ENCODE measurements at places on chromosomes 1 and 21. TPM values are rescaled to one million over a fixed set of nuclear protein-coding genes. Genes with fewer than 3 reads are reported as not detected.

DNA sequence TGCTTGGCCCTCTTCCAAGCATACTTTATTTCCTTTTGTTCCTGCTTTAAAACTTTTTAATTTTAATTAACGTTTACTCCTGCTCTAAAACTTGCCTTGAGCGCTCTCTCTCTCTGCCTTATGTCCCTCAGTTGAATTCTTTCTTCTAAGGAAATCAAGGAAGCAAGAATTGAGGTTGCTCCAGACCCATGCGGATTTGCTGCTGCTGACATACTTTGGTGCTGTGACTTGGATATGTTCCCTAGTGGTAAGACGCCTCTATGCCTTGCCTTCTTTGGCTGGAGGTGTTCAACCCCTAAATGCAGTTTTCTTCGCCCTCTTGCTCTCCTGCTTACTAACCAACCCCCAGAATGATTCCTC lies 148.1 kb downstream of the ADSS2 start:
- no peaks in the 10 kb centered on the region for H3K27me3 ChIP-seq
- no peak overlapping the region for H3K4me3 ChIP-seq
- H3K36me3 ChIP-seq = no peaks in the 10 kb centered on the region
- DNase-seq = no peak

- H3K27ac ChIP-seq = no peak overlapping the region
- H3K4me3 ChIP-seq = no peak overlapping the region
- H3K27me3 ChIP-seq = no peaks in the 10 kb centered on the region
- H3K4me1 ChIP-seq = peaks cover 95% of the 10 kb centered on the region
- no peak for DNase-seq
Observed at GRCh38 chr1:89672489-89673183, 39.7 kb downstream of the LRRC8C start.

DNA sequence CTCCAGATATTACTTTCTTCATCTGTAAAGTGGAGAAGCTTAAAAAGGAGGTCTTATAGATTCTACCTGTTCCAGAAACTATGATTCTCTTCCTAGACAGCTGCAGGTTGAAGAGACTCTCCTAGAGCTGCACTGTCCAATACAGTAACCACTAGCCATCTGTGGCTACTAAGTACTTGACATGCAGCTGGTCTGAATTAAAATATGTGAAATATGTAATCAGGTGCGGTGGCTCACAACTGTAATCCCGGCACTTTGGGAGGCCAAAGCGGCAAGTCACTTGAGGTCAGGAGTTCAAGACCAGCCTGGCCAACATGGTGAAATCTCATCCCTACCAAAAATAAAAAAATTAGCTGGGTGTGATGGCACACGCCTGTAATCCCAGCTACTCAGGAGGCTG lies 15.8 kb downstream of the APP start:
- H3K4me1 ChIP-seq = peaks cover 7% of the 10 kb centered on the region
- no peaks in the 10 kb centered on the region for H3K27me3 ChIP-seq
- no peaks in the 10 kb centered on the region for H3K36me3 ChIP-seq
- no peak overlapping the region for H3K27ac ChIP-seq
- H3K4me3 ChIP-seq = no peak overlapping the region

- no peaks in the 10 kb centered on the region for H3K27me3 ChIP-seq
- H3K4me1 ChIP-seq = peaks cover 35% of the 10 kb centered on the region
- no peak for DNase-seq
- H3K27ac ChIP-seq = peak overlapping the region; percentile 71
- peak overlapping the region; percentile 96 for H3K4me3 ChIP-seq
- H3K36me3 ChIP-seq = no peaks in the 10 kb centered on the region
Observed at GRCh38 chr1:3858231-3858981, 1.1 kb downstream of the DFFB start.

DNA sequence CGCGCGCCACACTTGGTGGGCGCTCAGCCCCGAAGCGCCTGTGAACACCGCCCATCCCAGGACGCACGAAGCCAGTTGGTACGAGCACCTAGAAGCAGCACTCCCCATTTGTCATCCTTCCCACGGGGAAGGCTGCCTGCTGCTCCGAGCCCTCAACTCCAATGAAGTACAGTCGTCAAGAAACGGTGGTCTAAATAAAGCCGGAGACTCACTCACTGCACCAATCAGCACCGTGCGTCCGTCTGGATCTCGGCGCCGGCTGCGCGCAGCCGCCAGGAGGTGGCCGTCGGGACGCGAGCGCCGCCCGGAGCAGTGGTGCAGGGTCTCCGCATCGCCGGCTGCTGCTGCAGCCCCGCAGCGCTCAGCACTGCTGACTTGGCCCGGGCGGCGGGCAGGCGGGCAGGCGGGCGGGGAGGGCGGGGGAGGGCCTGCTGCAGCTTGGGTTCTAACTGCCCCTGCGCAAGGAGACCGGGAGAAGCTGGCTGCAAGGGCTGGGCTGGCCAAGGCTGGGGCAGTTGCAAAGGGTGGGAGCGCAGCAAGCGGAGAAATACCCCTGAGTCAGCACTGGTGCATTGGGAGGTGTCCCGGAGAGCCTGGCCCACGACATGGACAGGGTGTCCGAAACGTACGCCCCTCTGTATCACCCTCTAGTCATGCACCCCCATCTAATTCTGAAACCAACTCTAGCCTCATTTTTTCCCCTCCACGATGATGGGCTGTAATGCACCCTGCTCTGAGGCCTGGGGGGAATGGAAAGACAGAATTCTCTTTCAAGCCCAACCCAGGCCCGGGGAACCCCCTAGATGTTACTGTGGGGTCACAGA lies 35.8 kb upstream of the H6PD start:
- DNase-seq = no peak
- H3K27ac ChIP-seq = no peak overlapping the region
- H3K27me3 ChIP-seq = peaks cover 38% of the 10 kb centered on the region

Gene PRKCZ
- 13.5 TPM for polyA plus RNA-seq

- H3K27ac ChIP-seq = no peak overlapping the region
- peak overlapping the region; percentile 88 for H3K4me3 ChIP-seq
- no peak for DNase-seq
Observed at GRCh38 chr1:184050636-184051035, 894 bp upstream of the TSEN15 start.

Gene TRIM33
- 26.8 TPM for polyA plus RNA-seq

Gene ZNHIT6
- polyA plus RNA-seq = 19.5 TPM

DNA sequence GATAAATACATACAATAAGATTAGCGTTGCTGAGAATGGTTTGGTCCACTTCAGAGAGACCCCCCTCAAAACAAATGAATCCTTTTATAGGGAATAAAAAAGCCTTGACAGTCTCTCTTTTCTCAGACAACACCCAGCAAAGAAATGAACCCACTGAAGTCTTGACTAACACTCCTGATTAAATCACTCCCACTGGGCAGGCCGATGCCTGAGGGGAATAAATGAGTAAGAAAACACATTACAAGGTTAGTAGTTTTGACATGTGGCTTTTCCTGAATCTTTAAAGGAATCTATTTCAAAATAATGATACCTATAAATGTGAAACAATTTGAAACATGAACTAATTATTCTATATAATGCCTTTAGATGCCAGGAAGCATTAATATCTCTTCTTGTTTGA lies 146.9 kb upstream of the POGK start:
- no peak for DNase-seq
- no peaks in the 10 kb centered on the region for H3K36me3 ChIP-seq
- H3K4me3 ChIP-seq = no peak overlapping the region
- H3K27me3 ChIP-seq = no peaks in the 10 kb centered on the region
- H3K4me1 ChIP-seq = no peaks in the 10 kb centered on the region

GRCh38 chr1:71046891-71047634 lies 553 bp downstream of the PTGER3 start:
- DNase-seq = peak; percentile 29
- H3K27me3 ChIP-seq = peaks cover 31% of the 10 kb centered on the region
- peaks cover 17% of the 10 kb centered on the region for H3K4me1 ChIP-seq
- peak overlapping the region; percentile 29 for H3K4me3 ChIP-seq
- H3K27ac ChIP-seq = no peak overlapping the region

- H3K4me1 ChIP-seq = no peaks in the 10 kb centered on the region
- H3K4me3 ChIP-seq = no peak overlapping the region
- no peaks in the 10 kb centered on the region for H3K36me3 ChIP-seq
- DNase-seq = no peak
Observed at GRCh38 chr21:39852021-39852721, 15.1 kb upstream of the PCP4 start.

GRCh38 chr1:171654201-171654941 lies 1.9 kb upstream of the MYOC start:
- DNase-seq = no peak
- no peaks in the 10 kb centered on the region for H3K36me3 ChIP-seq
- no peak overlapping the region for H3K27ac ChIP-seq
- no peaks in the 10 kb centered on the region for H3K27me3 ChIP-seq
- H3K4me3 ChIP-seq = no peak overlapping the region

Gene CR1
- polyA plus RNA-seq = 9.3 TPM

GRCh38 chr1:181117648-181118449 lies 29.3 kb downstream of the IER5 start:
- no peak for DNase-seq
- no peak overlapping the region for H3K27ac ChIP-seq
- H3K4me3 ChIP-seq = no peak overlapping the region
- H3K4me1 ChIP-seq = no peaks in the 10 kb centered on the region

Data from CD4-positive, alpha-beta memory T cell (primary cell).